Stimulated activated CD8-positive, alpha-beta memory T cell treated with anti-CD3 and anti-CD28 coated beads, Interleukin-4, amount 100 ng/mL, for 1 hour (primary cell): ENCODE measurements at places on chromosomes 6 and 20.

DNA sequence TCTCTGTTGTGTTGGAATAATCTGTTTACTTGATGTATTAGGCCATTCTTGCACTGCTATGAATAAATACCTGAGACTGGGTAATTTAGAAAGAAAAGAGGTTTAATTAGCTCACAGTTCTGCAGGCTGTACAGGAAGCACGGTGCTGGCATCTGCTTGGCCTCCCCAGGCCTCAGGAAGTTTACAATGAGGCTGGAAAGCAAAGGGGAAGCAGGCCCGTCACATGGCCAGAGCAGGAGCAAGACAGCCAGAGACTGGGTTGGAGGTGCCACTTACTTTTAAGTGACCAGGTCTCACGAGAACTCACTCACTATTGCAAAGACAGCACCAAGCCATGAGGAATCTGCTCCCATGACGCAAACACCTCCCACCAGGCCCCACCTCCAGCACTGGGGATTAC, 50.6 kb upstream of the FUCA2 start:
- DNase-seq: no peak

DNA sequence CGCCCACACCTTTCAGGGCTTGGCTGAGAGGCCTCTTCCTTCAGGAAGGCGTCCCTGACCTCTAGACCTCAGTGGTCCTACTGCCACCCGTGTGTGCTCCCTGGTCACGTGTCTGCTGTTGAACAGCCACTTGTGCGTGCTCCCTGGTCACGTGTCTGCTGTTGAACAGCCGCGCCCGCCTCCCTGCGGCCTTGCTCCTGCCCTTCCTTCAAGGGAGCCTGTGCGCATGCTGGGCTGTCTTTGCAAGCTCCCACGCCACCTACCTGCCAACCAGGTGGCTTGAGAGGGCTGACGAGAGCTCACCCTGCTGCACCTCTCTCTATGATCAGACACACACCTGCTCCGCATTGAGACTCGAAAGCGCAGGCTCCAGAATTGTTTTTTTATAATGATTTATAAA, 179.3 kb downstream of the BMP7 start:
- DNase-seq: no peak

DNA sequence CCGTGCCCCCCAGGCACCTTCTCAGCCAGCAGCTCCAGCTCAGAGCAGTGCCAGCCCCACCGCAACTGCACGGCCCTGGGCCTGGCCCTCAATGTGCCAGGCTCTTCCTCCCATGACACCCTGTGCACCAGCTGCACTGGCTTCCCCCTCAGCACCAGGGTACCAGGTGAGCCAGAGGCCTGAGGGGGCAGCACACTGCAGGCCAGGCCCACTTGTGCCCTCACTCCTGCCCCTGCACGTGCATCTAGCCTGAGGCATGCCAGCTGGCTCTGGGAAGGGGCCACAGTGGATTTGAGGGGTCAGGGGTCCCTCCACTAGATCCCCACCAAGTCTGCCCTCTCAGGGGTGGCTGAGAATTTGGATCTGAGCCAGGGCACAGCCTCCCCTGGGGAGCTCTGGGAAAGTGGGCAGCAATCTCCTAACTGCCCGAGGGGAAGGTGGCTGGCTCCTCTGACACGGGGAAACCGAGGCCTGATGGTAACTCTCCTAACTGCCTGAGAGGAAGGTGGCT, 960 bp downstream of the TNFRSF6B start:
- no peak for DNase-seq

- DNase-seq: no peak
These were observed 24.1 kb upstream of the ARFGEF2 start for GRCh38 chr20:48897305-48898010.

DNA sequence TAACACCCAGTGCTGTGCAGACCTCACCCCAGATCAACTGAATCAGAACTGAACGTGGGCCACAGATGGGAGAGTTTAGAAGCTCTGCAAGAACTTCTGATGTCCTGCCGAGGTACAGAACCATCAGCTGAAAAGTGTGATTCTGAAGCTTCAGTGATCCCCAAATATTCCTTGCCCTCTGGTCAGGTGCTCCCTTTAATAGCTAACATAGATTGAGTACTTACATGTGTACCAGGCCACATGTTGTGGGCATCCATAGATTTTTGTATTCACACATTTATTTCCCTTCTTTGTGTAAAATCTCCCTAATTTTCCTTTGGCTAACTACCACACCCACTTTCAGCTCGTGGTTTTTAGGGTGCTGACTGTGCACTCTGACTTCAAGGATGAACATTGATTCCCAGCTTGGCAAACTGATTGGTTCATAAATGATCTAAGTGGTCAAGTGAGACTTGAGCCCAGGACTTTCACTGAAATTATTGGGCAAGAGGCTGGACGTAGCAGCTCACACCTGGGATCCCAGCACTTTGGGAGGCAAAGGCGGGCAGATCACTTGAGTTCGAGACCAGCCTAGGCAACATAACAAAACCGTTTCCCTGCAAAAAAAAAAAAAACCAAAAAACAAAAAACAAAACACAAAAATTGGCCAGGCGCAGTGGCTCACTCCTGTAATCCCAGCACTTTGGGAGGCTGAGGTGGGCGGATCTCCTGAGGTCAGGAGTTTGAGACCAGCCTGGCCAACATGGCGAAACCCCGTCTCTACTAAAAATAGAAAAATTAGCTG, 162.2 kb downstream of the BCAS1 start:
- DNase-seq: no peak

GRCh38 chr20:32007787-32008616, 2.2 kb upstream of the CCM2L start:
- DNase-seq: no peak

- no peak for DNase-seq
These were observed 152.1 kb upstream of the RNF24 start for GRCh38 chr20:4167261-4168021.
